ENCODE measurements at places on chromosomes 2 and 18.

DNA sequence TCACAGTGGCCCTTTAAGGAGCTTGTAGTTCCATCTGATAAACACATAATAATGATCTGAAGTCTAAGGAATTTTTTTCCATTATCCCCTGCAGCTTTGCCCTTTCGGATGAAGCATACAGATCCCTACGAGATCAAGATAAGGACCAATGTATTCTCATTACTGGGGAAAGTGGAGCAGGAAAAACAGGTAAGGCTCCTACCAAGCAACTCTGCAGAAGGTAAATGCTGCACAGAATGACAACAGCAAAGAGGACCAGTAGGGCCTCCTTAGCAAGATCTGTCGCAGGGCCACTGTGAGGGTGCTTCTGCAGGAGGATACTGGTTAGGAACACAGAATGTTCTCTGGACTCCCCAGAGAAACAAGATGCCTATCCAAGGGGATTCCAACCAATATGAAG is 84.6 kb downstream of the MYO1B start:
- no peak for DNase-seq

DNA sequence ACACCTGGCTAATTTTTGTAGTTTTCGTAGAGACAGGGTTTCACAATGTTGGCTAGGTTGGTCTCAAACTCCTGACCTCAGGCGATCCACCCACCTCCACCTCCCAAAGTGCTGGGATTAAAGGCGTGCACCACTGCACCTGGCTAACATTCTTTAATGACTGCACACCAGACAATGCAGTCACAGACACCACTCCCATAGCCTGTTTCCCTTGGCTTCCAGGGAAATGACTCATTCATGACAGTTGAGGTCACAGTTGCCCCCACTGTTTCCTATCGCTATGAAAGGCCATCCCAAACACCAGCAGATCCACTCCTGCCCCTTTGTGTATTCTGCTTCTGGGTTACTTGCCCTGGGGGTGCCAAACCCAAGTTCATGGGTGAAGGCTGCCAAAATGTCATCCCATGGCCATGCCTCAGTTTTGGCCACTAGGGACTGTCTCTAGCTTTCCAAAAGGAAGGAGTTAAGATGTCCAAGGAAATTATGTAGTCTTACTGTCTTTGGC is 8.7 kb downstream of the CHMP1B start:
- no peak for DNase-seq

GRCh38 chr2:69223759-69224511 is 163.1 kb downstream of the GFPT1 start:
- no peak for DNase-seq

DNA sequence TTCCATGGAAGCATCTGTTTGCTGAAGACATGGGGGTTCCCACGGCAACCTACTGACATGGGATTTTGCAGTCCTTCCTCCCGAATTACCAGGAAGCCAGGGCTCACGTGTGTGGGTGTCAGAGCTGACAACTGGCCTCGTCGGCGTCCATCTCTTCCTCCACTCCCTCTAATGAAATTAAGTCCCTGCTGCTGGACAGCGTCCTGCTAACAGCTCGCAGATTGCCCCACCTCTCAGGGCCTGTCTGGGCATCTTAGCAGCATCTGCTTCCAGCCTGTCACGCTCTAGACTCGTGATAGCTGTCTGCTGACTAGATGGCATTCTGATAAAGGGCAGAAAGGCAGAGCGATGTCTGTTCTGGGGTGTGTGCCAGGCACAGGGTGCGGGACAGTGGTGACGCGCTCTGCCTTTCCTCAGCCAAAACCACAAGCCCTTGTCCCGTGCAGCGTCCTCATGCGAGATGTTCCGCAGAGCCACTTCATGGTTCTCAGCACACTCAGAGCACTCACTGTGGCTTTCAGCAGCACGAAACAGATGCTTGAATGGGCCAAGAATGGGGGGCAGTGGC is 161.1 kb downstream of the ARL4C start:
- no peak for DNase-seq

GRCh38 chr18:58853561-58853960 is 11.1 kb upstream of the ZNF532 start:
- DNase-seq: no peak

- DNase-seq: no peak
Observed at GRCh38 chr2:147739508-147739907, 105.3 kb upstream of the ACVR2A start.

DNA sequence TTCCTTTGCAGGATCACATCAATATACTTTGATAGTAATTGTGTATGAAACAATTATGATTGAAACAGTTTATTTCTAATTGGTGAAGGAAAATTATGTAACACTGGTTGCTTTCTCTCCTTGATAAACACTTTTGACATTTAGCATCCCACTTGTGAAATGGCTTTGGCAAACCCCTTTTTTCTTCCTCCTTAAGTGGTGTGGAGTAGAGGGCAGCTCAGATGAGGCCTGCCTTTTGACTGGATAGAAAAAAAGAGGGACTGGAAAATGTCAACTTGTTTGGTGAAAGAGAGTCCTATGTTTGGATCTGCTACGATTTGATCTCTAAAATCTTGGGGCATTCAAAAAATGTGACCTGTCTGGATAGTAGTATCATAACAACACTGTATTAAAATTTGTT is 318.3 kb downstream of the MEIS1 start:
- DNase-seq: no peak

- DNase-seq: no peak
Observed at GRCh38 chr2:21748501-21748900, 624.7 kb downstream of the TDRD15 start.

DNA sequence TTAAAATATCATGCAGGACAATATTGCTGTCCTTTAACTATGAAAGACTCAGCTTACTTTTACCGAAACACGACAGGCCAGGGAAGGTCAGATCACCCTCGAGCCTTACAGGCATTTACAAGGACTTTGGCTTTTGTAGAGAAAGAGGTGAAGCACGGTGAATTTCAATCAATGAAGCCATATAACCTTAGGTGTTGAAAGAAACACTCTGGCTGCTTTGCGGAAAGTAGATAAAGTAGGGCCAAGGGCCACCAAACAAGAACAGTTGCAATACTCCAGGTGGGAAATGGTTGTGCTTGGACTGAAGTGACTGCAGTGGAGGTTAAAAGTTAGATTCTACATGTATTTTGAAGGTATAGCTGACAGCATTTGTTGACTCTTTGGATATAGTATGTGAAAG is 80.5 kb downstream of the CERKL start:
- DNase-seq: no peak

DNA sequence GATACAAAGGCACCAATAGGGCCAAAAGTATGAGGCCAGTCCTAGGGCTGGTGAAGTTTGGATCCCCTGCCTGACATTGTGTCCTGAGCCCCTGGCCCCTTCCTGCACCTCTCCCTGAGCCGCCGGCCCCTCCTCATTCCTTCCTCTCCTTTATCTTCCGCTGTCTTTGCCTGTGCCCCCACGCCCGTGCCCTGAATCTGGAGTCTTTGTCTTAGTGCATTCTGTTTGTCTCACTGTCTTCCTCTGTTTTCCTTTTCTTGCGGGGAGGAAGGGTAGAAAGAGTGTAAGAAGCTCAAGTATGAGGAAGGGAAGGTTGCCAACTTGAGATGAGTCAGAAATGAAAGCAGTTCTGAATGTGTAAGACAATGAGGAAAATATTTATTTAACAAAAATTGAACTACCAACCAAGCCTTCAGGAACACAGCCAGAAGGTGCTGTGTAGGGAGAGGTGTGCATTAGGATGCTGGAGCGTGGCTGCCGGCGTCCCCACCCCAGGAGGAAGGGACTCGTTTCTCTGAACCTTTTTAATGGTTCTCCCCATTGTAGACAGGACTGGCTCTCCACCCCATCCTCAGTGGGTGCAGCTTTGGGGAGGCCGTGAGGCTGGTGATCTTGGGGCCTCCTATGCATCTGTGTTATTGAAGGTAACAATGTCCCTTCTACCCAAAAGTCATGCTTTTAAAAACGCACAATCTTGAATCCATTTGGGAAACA is 133.1 kb downstream of the NEDD4L start:
- no peak for DNase-seq

DNA sequence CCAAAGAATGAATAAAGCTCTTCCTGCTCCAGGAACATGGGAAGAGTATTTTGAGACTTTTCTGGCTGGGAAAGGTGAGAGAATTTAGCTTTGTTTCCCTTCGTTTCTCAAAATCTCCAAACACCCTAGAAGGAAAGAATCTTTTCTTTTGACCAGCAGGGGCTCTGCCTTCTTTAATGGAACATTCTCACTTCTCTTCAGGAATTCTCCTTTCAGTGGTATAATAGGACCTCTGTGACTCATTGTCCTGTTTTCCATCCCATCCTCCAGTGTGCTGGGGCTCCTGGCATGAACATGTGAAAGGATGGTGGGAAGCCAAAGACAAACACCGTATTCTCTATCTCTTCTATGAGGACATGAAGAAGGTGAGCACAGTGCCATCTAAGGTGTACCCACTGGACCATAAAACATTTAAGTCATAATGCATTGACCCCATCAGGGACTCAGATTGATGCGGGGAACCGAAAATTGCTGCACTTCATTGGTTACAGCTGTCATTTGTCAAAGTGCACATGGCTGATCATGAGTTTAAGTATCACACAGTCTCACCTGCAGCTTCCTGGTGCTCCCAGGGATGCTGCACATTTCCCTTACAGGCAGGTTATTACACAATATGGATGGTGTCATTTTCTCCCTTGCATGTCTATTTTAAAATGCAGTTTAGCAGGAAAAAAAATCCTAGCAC is 5.5 kb downstream of the SULT1C4 start:
- DNase-seq: no peak

Data from stimulated activated CD4-positive, alpha-beta T cell treated with anti-CD3 and anti-CD28 coated beads, Interleukin-15, amount 100 ng/mL, for 1 hour (primary cell).